ENCODE measurements at places on chromosomes 2 and 18.

DNA sequence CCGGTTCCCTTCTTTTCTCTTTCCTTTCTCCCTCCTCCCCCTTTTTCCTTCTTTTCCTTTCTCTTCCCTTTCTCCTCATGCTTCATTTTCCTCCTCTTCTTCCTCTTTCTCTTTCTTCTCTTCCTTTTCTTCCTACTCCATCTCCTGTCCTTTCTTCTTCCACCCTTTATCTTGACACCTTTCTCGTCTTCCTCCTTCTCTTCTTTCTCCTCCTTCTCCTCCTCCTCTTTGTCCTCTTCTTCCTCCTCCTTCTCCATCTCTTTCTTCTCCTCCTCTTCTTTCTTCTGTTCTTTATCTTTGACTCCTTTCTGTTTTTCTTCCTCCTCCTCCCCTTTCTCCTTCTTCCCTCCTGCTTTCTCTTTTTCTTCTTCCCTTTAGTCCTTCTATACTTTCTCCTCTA, 53.2 kb downstream of the CELF4 start:
- DNase-seq, result no peak

DNA sequence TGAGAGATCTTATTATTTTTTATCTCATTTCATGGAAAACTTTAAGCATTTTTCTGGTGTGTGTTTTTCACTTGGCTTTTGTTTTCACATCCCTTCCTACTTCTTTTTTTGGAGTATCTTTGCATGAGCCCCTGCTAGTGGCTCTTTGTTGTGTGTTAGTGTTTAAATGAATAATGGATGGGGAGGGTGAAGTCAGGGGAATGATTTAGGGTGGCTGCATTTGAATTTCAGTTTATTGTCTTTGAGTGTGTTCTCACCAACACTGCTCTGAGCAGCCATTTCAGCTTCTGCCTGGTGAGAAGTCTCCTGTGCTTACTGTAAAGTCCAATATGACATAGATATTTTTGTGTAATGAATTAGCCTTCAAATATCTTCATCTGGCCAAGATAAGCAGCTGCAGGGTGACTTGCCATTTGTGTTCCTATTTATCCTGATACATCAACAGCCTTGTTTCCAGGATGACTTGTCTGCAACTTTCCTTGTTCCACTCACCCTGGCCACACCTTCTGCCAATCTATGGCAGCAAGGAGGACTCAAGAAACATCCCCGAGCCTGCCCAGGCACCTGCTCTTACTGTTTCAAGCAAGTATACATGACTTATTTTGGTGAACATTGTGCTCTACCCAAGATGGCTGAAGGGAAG, 182.6 kb downstream of the PDE11A start:
- DNase-seq, result no peak

- DNase-seq, result no peak
Measured at GRCh38 chr2:9594366-9595054, 36.3 kb downstream of the YWHAQ start.

- DNase-seq, result no peak
Measured at GRCh38 chr2:46718784-46719183, 196.8 kb downstream of the MCFD2 start.

DNA sequence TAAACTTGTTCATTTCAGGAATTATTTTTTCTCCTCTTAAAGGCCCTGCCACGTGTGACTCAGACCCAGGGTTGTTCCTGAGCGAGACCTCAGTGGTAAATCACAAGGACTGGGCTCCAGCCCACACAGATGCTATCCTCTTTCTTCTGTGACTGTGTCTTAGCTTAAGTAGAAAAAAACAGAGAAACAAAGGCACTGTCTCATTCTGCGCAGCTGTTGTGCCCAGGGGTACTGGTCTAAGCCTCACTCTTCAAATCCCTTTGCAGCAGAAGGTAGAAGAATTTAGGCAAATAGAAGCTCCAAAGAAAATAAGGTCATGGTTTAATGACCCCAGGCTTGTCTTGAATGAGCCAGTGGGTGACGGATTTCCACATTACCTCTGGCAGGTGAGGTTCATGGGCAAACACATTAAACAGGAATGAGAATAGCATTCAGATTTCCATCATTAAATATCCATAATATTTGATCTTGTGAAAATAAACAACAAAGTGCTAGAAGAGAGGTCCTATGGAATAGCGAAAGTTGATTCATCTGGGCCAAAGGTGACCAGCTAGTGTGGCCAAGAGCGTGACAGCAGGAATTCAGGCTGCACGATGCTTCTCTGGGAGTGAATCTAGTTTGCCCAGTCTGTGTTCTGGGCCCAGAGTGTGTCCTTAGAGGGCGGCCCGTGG, 63.3 kb downstream of the LIPG start:
- DNase-seq, result no peak

DNA sequence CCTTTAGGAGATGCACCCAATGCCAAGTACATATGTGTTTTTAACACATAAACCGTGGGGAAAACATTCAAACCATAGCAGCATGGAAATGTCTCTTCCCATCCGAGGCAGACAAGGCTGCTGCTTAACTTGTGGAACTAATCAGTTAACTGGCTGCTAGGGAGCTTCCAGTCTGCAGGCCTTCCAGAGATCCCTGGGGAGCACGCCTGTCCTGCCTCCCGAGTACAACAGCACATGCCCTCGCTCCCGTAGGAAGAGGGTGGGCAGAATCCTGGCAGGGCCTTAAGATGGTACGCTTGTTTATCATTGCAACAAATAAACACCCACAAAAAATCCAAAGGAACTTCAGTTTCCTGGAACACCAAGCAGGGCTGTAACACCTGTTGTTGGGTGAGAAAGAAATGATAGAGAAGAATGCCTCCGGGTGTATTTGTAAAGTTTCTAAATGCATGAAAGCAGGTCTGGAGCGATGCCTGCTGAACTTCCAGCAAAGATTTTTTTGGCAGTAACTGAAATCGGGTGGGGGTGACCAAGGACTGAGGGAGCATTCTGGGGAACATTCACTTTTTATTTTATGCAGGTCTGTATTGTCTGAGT, 56.2 kb downstream of the EDAR start:
- no peak for DNase-seq

DNA sequence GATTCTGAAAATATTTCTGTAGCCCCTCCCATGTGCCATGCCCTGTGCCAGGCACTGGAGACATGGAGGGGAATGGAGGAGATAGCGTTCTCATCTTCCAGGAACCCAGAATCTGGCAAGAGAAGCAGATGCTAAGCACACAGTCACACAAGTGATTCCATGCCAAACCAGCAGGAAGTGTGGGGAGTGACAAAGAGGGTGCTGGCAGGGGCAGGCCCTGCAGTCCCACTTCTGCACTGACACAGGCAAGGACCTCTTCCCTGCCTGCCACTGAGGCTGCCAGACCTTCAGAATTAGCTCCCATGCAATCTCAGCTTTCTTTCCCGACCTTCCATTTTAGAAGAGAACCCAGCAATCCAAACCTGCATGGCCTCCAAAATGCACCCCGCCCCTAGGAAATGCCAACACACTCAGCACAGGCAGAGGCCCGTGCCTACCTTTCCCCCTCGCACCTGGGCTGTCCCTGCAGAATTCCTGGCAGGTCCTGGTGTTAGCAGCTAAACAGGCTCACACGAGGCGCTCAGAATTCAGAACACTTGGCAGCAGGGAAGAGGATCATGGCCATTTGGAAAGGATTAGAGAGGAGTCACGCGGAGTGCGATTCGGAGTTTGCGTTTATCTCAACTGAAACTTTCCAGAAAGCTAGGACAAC, 155.3 kb downstream of the MSH2 start:
- no peak for DNase-seq

DNA sequence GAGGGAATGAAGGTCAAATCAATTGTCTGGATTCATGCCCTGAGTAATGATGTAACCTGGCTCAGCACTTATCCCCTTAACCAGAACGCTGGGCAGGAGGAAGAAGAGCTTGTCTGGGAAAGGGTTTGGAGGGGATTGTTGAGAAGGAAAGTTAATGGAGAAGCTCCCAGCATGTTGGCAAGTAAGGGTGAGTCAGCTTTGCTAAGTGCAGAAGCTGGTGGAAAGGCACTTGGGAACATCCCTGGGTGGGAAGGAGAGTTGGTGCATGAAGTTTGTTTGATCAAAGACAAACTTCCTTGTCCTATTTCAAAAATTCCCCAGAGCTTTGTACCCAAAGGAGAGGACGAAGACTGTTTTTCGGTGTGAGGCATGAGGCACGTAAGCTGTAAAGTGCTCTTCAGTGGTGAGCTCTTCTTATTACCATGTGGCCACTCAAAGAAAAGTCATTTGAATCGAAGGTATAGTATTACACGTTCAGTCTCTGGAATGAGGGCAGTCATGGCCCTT, 17.6 kb upstream of the DAW1 start:
- DNase-seq, result no peak

Data from smooth muscle cell of the brain vasculature (primary cell).